ENCODE measurements at places on chromosomes 16 and 17.

- DNase-seq: no peak
Observed at GRCh38 chr16:424033-424622, 1.3 kb upstream of the RAB11FIP3 start.

DNA sequence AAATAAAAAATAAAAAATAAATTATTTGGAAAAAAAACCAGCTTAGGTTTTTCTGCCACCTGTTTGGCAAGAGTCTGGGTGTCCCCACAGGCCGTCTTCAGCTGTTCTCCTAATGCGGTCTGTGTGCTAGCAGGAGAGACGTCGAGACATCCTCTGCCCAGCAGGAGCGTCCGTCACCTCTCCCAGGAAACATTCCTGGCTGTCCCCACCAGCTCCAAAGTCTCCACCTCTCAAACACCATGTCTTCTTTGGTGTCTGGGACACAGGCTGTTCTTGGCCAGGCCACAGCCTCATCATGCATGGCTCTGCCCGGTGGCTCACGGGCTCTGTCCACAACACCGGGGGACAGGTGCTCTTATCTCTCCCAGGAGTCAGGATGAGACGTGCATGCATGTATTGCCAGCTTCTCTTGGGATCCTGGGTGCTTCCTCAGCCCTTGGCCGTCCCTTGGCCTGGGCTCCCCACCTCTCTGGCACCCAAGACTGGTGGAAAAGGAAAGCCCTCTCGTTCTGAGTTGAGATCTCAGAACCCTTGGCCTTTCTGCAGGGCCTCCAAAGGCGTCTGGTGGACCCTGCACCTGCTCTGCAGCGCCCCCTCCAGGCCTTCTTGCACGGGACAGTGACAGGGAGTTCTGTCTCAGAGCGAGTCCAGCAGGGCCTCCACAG, 84.9 kb upstream of the CBX4 start:
- no peak for DNase-seq

DNA sequence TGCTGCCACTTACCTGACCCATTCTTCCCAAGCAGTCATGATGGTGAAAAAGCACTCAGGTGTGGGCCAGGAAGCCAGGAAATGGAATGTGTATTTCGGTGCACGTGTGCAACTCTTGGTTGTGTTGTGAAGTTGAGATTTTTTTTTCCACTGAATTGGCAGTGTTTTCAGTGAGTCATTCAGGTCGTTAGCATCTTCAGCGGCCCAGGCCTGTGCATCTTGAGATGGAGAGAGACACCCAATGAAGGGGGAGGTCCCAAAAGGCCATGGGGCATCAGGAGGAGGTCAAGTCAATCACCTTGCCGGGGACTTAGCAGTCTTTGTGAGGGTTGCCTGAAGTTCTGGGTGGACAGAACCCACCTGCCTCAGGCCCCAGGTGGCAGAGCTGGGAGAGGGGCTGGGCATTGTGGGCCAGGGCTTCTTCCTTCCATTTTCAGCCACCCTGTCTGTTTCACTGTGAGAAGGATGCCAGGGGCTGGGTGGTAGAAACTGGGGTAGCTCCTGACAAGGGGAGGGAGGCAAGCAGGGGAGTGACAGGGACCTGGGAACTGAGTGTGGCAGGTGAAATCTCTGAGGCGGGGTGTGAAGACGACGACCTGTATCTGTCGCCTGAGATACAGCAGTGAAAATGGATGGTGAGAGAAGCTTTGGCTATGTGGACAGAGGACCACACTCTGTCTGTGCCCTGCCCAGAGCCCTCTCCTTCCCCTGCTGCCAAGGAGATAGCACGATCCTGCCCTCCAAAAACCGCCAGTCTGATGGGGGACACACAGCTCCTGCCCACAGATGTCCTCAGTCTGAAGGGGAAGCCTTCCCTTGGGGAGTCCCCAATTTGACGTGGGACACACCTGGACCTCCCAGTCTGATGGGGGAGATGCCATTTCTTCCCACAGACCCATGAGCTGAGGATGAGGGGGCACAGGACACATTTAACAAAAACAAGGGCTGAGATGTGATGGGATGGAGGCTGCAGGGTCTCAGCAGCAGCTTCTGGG, 11.9 kb downstream of the TBKBP1 start:
- no peak for DNase-seq

GRCh38 chr17:47808830-47809480, 12.6 kb downstream of the OSBPL7 start:
- DNase-seq: no peak

- no peak for DNase-seq
Observed at GRCh38 chr16:74720579-74720978, 19.9 kb upstream of the MLKL start.

- DNase-seq: no peak
Observed at GRCh38 chr17:75645889-75646637, 12.8 kb downstream of the SMIM5 start.

- DNase-seq: no peak
Observed at GRCh38 chr16:16073891-16074881, 124.8 kb downstream of the ABCC1 start.

GRCh38 chr17:34981538-34982241, 1.4 kb downstream of the LIG3 start:
- no peak for DNase-seq
